Endodermal cell (in vitro differentiated cells): ENCODE measurements at places on chromosomes 5 and 9. TPM values are rescaled to one million over a fixed set of nuclear protein-coding genes. Genes with fewer than 3 reads are reported as not detected.

- H3K4me1 ChIP-seq, result no peaks in the 10 kb centered on the region
- H3K27me3 ChIP-seq, result no peaks in the 10 kb centered on the region
- no peak overlapping the region for H3K27ac ChIP-seq
- H3K36me3 ChIP-seq, result no peaks in the 10 kb centered on the region
- DNase-seq, result no peak
Observed at GRCh38 chr5:146766013-146766412, 112.5 kb downstream of the PPP2R2B start.

- DNase-seq, result peak; percentile 66
- H3K27me3 ChIP-seq, result no peaks in the 10 kb centered on the region
- H3K36me3 ChIP-seq, result no peaks in the 10 kb centered on the region
- H3K4me1 ChIP-seq, result peaks cover 4% of the 10 kb centered on the region
- H3K27ac ChIP-seq, result peak overlapping the region; percentile 71
- H3K4me3 ChIP-seq, result peak overlapping the region; percentile 71
Observed at GRCh38 chr9:124257070-124257843, 492 bp upstream of the NEK6 start.

GRCh38 chr9:17217272-17217671 is 82.4 kb downstream of the CNTLN start:
- no peak for DNase-seq
- no peaks in the 10 kb centered on the region for H3K4me1 ChIP-seq
- H3K36me3 ChIP-seq, result no peaks in the 10 kb centered on the region
- H3K4me3 ChIP-seq, result no peak overlapping the region
- no peaks in the 10 kb centered on the region for H3K27me3 ChIP-seq
- H3K27ac ChIP-seq, result no peak overlapping the region

- DNase-seq, result no peak
- no peaks in the 10 kb centered on the region for H3K27me3 ChIP-seq
- H3K27ac ChIP-seq, result no peak overlapping the region
- H3K36me3 ChIP-seq, result no peaks in the 10 kb centered on the region
Observed at GRCh38 chr5:83441747-83442146, 29.8 kb upstream of the VCAN start.

- H3K4me1 ChIP-seq, result peaks cover 5% of the 10 kb centered on the region
- H3K27me3 ChIP-seq, result no peaks in the 10 kb centered on the region
- no peak overlapping the region for H3K27ac ChIP-seq
- H3K4me3 ChIP-seq, result no peak overlapping the region
Observed at GRCh38 chr5:152288917-152289595, 116.0 kb downstream of the NMUR2 start.

- H3K27ac ChIP-seq, result no peak overlapping the region
- H3K4me1 ChIP-seq, result peaks cover under 1% of the 10 kb centered on the region
- H3K27me3 ChIP-seq, result no peaks in the 10 kb centered on the region
- H3K4me3 ChIP-seq, result no peak overlapping the region
- DNase-seq, result no peak
Observed at GRCh38 chr5:18068826-18069225, 434.6 kb downstream of the TAF11L14 start.

- no peaks in the 10 kb centered on the region for H3K27me3 ChIP-seq
- H3K4me3 ChIP-seq, result no peak overlapping the region
- DNase-seq, result no peak
- H3K36me3 ChIP-seq, result no peaks in the 10 kb centered on the region
- H3K4me1 ChIP-seq, result no peaks in the 10 kb centered on the region
Observed at GRCh38 chr5:108303611-108304010, 78.3 kb downstream of the FBXL17 start.

DNA sequence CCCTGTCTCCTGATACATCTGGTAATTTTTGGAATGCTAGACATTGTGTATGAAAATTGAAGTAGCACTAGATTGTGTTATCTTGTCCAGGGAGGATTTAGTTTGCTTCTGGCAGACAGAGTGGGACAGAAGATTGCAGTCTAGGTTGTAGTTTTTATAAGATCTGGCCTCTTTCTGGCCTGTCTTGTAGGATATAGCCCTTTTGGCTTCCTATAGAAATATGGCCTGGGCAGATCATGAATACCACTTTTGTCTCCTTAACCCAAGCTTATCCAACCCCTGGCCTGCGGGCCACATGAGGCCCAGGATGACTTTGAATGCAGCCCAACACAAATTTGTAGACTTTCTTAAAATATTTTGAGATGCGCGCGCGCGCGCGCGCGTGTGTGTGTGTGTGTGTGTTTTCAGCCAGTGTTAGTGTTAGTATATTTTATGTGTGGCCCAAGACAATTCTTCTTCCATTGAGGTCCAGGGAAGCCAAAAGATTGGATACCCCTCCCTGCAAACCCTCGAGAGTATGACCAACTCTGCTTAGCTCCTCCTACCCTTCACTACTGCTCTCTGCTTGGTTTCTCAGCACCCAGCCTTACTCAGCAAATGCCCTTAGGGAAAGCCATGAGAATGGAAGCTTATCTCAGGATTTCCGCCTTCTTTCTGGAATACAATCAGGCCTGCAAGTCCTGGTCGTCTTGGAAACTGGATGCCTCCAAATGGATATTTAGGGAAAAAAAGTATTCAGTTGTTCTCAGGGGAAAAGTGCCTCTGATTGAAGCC is 26.5 kb downstream of the ANKRD33B start:
- peak; percentile 79 for DNase-seq
- no peak overlapping the region for H3K27ac ChIP-seq
- no peaks in the 10 kb centered on the region for H3K4me1 ChIP-seq
- H3K36me3 ChIP-seq, result no peaks in the 10 kb centered on the region

DNA sequence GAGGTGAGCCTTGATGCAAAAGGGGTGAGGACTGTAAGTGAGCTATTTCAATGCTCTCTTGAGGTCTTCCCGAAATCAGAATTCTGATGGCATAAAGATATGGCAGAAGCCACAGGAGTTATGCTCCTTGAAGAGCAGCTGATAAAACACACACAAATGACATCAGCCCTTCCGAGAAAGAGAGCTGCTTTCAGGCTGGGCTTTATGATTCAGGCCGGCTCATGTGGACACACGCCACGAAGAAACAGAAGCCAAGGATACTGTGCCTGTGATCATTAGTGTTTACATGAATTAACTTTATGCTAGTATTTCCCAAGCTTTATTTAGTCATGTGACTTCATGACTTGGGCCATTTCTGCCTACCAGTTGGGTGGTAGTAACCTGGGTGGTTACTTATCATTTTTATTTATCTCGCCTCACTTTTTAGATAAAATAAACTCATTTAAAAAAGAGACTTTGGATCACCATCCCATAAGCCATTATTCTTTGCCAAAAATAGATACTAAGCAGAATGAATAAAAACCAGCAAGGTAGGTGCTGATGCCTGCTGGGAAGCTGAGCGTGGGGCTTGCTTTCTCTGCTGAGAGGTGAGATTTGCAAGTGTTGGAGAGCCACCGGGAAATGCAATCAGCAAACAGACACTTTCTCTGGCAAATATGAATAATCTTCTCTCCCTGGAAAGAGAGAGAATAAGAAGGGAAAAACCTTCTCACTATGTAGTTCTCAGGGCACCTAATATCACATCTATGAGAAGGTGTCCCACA is 73.0 kb upstream of the SLC25A51 start:
- DNase-seq, result no peak
- no peak overlapping the region for H3K27ac ChIP-seq
- H3K27me3 ChIP-seq, result no peaks in the 10 kb centered on the region
- no peaks in the 10 kb centered on the region for H3K4me1 ChIP-seq

GRCh38 chr5:178996156-178996555 is 1.0 kb upstream of the GRM6 start:
- H3K27me3 ChIP-seq, result peaks cover 46% of the 10 kb centered on the region
- H3K36me3 ChIP-seq, result no peaks in the 10 kb centered on the region
- no peak overlapping the region for H3K4me3 ChIP-seq
- no peaks in the 10 kb centered on the region for H3K4me1 ChIP-seq
- no peak overlapping the region for H3K27ac ChIP-seq
- no peak for DNase-seq

GRCh38 chr5:178296066-178296465 is 63.5 kb upstream of the PHYKPL start:
- H3K36me3 ChIP-seq, result no peaks in the 10 kb centered on the region
- peak; percentile 33 for DNase-seq
- no peak overlapping the region for H3K4me3 ChIP-seq

GRCh38 chr5:172051643-172052339 is 45.4 kb upstream of the FBXW11 start:
- no peak for DNase-seq
- no peaks in the 10 kb centered on the region for H3K27me3 ChIP-seq
- no peak overlapping the region for H3K4me3 ChIP-seq

TMEM215 gene
- 0.11 and 0.13 TPM in 2 replicates for total RNA-seq

TAS2R1 gene
- total RNA-seq, result not detected in 2 replicates

IL7R gene
- 0.61 to 0.69 TPM in 2 of 3 replicates, not detected in the other for total RNA-seq
